ENCODE measurements at places on chromosomes 11 and 22.

DNA sequence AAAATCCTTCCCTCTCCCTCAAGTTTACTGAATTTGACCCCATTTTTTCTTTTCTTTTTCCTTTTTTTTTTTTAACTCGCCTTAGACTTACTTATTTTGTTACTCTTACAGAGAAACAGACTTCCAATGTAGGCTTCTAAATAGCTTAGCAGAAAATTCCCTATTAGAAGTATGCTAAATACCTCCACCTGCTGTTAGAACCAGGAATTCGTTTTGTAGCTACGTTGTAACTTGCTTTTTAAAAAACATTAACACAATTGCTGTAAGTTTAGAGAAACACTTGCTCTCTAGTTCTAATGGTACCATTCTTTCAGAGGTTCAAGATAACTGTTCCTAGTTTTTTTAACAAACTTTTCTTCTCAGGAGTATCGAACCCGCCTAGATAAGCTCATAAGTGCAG is 324.2 kb downstream of the DCDC1 start:
- H3K4me3 ChIP-seq: no peak overlapping the region
- no peaks in the 10 kb centered on the region for H3K27me3 ChIP-seq
- no peak for DNase-seq
- no peak overlapping the region for H3K27ac ChIP-seq

DNA sequence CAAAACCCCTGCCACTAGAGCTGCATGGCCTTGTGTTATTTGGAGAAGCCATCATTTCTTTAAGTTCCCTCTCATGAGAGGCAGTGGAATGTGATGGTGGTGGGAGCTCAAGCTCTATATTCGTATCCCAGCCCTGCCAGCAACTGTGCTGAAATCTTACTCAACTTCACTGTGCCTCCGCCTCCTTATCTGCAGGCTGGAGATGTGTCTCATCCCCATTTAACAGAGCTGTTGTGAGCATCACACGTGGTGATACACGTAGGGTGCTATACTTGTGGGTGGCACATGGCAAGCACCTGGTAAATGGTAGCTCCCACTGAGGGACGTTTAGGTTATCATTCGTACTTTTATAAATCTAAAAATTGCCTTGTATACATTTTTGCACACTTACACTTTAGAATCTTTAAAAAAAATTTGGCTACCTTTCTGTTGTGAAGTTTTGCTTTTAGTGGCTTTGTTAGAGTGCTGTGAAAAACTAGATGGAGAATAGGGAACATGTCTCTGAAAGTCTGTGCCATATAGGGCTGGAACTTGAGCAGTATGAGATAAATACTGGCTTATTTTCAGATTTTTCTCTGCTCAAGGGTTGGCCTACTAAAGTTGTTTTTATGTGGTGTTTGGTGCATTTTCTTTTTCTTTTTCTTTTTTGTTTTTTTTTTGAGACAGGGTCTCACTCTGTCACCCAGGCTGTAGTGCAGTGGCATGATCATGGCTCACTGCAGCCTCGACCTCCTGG is 23.2 kb downstream of the TNRC6B start:
- H3K36me3 ChIP-seq: peaks cover 25% of the 10 kb centered on the region
- no peaks in the 10 kb centered on the region for H3K27me3 ChIP-seq
- H3K27ac ChIP-seq: no peak overlapping the region
- peaks cover 43% of the 10 kb centered on the region for H3K4me1 ChIP-seq
- H3K4me3 ChIP-seq: no peak overlapping the region
- DNase-seq: no peak

DNA sequence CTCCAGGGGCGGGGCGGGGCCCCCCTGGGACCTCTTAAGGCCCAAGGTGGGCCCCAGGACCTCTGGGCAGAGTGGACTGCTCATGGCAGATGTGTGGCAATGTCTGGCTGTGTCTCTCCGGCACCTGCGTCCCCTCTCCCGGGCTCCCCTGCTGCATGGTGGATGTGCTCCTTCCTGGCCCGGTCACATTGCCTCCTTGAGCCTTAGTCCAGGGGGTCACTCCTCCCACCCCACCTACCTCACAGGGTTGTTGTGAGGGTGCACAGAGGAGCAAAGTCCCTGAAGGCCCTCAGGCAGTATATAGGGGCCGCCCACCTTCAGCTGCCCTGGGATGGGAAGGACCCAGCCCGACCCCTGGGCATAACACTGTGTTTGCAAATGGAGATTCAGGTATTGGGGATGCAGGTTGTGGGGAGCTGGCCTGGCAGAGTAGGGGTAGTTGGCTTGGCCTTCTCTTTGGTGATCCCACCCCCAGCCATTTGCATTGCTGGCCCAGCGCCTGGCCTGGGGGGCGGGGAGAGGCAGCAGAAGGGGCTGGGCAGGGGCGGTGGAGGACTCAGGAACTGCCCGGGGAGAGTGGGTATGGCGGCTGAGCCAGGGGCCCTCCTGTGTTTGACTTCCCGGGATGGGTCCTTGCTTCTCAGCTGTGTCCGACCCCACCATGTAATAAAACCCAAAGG is 11.3 kb downstream of the KCTD17 start:
- peaks cover 3% of the 10 kb centered on the region for H3K36me3 ChIP-seq
- H3K27me3 ChIP-seq: no peaks in the 10 kb centered on the region
- no peak for DNase-seq
- no peak overlapping the region for H3K27ac ChIP-seq
- H3K4me3 ChIP-seq: no peak overlapping the region

GRCh38 chr11:1744137-1744886 is 6.1 kb downstream of the IFITM10 start:
- DNase-seq: no peak
- H3K27ac ChIP-seq: no peak overlapping the region
- peaks cover 17% of the 10 kb centered on the region for H3K27me3 ChIP-seq
- no peak overlapping the region for H3K4me3 ChIP-seq

Measured in activated CD8-positive, alpha-beta T cell treated with anti-CD3 and anti-CD28 coated beads, Interleukin-2, amount 10 ng/mL, durations not matched to agents 7 days and 5 days (primary cell).